ENCODE measurements at places on chromosomes 7 and 10.

GRCh38 chr10:130877126-130877525 is 434.4 kb downstream of the TCERG1L start:
- no peak overlapping the region for H3K4me3 ChIP-seq
- no peak overlapping the region for H3K27ac ChIP-seq
- no peaks in the 10 kb centered on the region for H3K36me3 ChIP-seq

DNA sequence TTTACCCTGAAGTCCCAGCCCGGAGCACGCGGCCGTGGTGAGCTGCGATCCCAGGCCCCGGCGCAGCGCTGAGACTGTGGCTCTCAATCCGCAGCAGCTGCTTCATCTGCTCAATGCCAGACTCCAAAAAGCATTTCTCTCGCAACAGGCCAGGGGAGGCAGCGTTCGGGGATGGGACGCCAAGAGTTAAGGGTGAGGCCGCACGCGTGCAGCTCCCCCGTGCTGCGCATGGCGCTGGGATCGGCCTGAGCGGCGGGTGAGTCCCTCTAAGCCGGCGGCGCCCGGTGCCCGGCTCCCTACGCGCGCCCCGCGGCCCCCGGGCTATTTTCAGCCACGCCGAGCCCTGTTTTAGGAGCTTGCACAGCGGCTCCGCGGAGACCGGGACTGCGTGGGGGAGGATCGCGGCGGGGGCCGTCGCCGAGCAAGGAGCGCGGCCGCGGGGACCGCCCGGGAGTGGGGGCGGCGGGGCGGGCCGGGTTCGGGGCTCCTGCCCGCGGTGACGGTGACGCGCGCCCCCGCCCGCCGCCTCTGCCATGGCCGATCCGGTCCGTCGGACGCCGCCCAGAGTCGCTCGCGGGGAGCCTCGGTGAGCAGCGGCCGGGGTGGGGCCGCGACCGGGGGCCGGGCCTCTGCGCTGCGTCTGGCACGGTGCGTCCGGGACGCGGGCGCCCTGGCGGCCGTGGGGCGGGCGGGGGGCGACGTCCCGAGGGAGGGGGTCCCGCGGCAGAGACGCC is 29.4 kb upstream of the JAKMIP3 start:
- no peaks in the 10 kb centered on the region for H3K27me3 ChIP-seq
- no peaks in the 10 kb centered on the region for H3K4me1 ChIP-seq
- no peak overlapping the region for H3K27ac ChIP-seq
- no peak for DNase-seq

- no peaks in the 10 kb centered on the region for H3K36me3 ChIP-seq
- no peak for DNase-seq
- H3K27me3 ChIP-seq = no peaks in the 10 kb centered on the region
These were observed 239.7 kb upstream of the SEMA3D start for GRCh38 chr7:85426487-85426960.

DNA sequence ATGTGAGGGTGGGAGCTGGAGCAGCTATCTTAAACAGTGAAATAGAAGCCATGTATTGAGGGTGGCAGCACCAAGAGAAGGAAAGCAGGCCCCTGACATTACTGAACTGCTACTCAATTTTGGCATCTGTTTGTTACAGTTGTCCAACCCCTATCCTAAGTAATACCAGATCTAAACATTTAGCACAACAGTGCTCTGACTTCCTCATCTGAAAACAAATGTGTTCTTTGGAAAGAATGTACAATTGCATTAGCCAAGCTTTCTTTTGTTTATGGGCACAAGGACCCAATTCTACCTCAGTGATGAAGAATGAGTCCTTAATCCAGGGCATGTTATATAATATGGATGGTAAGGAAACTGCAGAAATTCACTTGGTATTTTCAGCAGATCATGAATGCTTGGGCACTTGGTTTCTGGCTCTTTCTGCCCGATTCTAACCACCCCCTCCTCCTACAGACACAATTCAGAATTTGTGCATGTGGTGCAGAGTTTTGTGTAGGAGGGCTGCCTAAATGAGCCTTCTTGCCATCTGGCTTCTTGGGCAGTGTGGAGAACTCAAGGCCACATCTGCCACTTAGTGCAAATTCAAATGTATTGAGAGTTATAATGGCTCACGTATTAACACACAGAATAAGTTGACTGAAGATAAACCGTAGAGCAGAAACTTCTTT is 36.9 kb upstream of the KMT2E start:
- H3K4me1 ChIP-seq = peaks cover 14% of the 10 kb centered on the region
- H3K27ac ChIP-seq = no peak overlapping the region
- H3K4me3 ChIP-seq = no peak overlapping the region
- no peaks in the 10 kb centered on the region for H3K36me3 ChIP-seq

DNA sequence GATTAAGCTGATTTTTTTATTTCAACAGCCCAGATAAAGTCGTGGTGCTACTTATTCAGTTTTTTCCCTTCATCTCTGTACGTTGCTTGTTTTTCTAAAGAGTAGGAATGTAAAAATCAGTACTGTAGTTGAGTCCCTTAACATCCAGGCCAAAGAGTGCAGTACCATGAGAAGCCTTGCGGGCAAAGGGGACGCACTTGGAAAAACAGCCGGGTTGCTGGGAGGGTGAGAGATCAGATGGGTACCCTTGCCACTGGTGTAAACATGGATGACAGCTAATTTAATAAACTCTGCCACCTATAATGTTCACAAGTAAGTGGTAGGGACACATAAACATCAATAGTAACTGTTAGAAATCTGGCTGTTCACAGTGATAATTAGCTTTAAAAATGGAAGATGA is 175.9 kb downstream of the POU6F2 start:
- H3K27me3 ChIP-seq = peaks cover 45% of the 10 kb centered on the region
- H3K36me3 ChIP-seq = no peaks in the 10 kb centered on the region
- no peak for DNase-seq
- H3K4me3 ChIP-seq = no peak overlapping the region
- H3K4me1 ChIP-seq = no peaks in the 10 kb centered on the region

All from HCT116 (cell line).